ENCODE measurements at places on chromosomes 16 and 17.

DNA sequence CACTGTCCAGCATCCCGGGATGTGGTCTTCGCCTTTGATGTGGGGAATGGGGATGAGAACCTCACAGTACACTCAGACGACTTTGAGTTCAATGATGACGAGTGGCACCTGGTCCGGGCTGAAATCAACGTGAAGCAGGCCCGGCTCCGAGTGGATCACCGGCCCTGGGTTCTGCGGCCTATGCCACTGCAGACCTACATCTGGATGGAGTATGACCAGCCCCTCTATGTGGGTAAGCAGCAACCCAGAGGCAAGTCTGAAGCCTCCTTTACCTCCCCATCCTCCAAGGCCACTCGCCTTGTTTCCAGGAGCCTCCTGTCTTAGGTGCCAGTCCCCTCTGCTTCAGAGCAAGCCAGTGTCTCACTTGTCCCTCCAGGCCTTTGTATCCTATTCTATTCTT lies 10.2 kb downstream of the CNTNAP1 start:
- no peak for DNase-seq

- DNase-seq = no peak
Observed at GRCh38 chr16:6835941-6836340, 496.7 kb upstream of the RBFOX1 start.

DNA sequence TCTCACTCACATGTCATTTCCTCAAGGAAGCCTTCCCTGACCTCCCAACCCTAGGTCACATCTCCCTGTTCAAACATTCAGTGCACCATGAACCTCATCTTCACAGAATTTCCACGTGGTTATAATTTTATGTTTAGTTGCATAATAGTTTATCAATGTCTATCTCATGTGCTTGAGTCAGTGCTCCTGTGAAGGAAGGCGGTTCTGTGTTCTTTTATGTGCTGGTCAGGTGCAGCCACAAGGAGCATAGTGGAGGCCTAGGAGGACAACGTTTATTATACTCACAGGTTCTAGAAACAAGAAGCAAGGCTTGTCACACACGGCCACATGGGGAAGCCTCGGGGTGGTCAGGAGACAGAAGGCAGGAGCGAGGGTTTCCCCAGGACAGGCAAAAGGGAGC lies 34.5 kb upstream of the SCNN1B start:
- DNase-seq = no peak

GRCh38 chr17:68035131-68035522 lies 408 bp upstream of the KPNA2 start:
- no peak for DNase-seq

DNA sequence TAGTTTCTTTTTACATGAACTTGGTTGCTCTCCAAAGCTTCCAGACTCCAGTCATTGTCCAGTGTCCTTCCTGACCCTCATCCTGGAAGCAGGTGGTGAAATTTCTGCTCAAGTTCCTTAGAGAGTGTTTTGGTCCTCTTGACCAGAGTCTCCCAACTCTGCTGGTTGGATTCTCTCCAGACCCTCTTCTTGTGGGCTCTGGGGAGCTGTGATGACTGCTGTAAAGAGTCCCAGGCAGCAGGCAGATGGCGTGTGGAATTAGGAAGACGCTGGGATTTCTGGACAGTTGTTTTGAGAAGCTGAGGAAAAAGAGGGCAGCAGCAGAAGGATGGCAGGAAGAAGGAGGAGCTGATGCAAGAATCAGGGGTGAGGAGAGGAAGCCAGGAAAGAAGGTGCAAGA lies 1.6 kb upstream of the SEZ6 start:
- no peak for DNase-seq

GRCh38 chr16:26275021-26275590 lies 583.3 kb downstream of the HS3ST4 start:
- DNase-seq = no peak

- DNase-seq = no peak
Observed at GRCh38 chr17:41538565-41538991, 10.5 kb upstream of the KRT19 start.

DNA sequence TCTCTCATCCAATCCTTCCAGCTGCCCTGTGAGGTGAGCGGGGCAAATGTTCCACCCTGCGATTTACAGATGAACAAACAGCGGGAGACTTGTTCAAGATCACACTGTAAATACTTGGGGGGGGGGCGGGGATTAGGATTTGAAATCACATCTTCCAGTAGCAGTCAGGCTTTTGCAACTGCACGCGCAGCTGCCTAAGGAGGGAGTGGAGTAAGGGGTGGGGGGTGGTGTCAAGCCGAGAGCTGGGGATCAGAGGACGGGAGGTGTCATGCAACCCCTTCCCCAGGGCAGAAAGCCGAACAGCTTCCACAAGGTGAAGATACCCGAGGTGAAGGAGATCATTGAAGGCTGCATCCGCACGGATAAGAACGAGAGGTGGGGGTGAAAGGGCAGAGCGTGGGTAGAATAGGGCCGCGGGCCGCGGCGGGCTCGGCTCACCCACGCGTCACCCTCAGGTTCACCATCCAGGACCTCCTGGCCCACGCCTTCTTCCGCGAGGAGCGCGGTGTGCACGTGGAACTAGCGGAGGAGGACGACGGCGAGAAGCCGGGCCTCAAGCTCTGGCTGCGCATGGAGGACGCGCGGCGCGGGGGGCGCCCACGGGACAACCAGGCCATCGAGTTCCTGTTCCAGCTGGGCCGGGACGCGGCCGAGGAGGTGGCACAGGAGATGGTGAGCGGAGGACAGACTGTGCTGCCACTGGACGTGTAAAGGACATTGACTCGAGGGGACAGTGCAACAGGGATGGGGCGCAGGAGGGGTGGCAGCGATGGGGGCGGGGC lies 4.6 kb downstream of the WNK4 start:
- DNase-seq = peak; percentile 47

DNA sequence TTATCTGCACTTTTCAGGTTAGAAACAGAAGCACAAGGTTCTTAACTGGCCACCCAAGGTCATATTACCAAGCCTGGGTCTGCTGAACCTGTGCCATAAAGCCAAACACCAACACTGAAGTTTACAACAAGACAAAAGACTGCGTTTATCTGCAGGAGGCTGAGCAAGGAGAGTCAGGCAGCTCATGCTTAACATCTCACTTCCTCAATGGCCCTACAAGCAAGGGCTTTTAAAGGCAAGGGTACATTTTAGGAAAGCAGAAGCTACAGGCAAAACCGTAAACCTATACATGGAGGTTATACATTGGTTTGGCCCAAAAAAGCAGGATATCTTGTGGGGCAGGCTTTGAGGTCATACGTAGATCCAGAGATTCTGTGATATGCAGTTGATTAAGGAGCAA lies 91.2 kb downstream of the GNAO1 start:
- no peak for DNase-seq
